ENCODE measurements at places on chromosomes 7 and 10.

DNA sequence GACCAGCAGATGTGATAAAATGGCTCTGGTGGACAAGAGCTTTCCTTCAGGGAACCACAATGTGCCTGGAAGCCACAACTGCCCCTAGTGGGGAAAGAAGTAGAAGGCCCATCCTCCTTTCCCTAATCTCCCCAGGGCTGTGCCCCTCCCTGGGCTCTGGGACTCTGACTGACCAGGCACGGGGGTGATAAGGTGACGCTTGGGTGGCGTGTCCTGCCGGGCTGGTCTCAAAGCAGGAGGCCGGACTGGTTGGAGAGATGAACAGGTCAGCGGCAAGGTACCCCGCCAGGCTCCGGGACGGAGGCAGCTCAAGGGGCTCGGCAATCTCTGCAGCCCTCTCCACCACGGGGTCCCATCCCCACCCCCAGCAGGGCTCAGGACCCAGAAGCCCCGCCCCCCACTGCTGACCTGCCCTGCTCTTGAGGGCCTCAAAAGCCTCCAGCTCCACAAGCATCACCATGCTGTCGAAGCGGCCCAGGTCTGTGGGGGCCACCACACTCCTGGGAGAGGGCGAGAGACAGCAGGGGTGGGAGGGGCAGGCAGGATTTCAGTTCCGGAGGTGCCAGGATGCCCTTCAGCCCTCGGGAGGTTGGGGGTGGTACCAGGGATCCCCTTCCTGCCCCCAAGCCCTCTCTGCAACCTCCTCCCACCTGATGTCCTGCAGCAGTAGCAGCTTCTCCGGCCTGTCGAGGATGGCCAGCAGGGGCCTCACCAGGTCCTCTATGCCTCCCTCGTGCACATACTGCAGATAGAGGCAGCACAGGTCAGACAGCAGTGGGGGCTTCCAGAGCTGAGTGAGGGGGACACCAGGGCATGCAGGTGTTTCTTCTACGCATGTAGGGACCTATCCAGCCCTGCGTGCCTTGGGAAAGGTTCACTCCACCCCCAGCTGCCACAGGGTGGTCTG is 12.2 kb downstream of the LZTS2 start:
- no peak for DNase-seq

GRCh38 chr7:84277628-84278224 is 83.1 kb upstream of the SEMA3A start:
- no peak for DNase-seq

GRCh38 chr7:151254851-151255250 is 6.4 kb upstream of the SMARCD3 start:
- DNase-seq = no peak

GRCh38 chr7:33893377-33893776 is 12.0 kb upstream of the BMPER start:
- DNase-seq = no peak
